ENCODE measurements at places on chromosomes 3 and 15.

GRCh38 chr15:92690395-92690794 lies 34.8 kb upstream of the FAM174B start:
- no peak for DNase-seq

DNA sequence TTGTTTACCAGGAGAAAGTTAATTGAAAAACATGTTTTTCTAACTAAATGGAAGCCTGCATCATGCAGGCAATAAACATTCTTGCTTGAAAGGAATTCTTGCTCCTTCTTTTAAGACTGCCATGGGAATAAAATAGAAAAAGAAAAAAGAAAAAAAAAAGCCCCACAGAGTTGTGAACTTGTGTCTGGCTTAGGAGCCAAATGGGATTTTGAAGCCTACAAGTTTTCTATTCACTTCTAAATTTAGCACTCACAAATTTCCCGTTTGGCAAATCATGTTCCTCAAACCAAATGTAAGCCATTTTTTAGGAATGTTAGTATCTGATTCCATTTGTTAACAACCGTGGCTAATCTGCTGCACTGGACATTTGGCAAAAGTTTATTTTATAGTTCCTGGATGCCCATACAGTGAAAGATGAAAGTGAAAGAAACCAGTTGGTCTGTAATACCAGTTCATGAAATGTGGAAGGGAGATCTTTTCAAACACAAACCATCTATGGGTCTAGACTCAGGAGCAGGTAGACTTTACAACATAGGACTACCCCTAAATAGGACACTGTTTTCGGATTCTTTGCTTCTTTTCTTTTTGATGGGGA lies 133.8 kb upstream of the GMNC start:
- no peak for DNase-seq

GRCh38 chr3:173711619-173712018 lies 314.1 kb downstream of the NLGN1 start:
- no peak for DNase-seq

DNA sequence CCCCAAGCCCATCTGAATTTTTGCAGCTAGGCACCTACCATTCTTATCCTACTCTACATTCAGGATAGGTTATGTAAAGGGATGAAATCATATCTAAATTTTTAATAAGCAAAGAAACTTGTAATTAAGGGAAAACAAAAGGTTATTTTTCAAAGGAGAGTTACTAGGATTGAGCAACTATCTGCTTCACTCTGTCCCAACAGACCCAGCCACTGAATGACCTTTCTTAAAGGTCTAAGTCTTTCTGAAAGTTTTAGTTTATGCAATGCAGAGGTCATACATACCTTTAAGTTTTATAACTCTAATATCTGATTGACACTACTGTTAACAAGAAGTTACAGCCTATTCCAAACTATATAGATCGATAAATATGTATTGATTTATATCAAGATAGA lies 209.2 kb upstream of the CTNNB1 start:
- DNase-seq: no peak

DNA sequence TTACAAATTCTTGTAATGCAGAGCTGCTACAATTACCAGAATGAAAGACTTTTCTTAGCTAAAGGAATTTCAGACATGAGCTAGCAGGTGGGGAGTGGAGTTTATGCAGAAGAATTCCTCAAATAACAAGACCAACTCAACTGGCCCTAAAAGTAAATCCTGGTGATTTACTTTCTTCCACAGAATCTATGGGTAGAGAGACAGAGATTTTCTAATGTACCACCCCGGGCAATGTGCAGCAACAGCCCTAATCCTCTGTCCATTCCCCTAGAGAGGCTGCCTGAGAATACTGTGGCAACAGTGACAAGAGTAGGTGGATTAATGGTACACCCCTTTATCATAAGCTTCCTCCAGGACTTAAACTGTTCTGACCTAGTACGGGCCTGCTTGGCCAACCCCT lies 55.2 kb downstream of the AQR start:
- DNase-seq: no peak

- no peak for DNase-seq
These were observed 228.8 kb upstream of the BHLHE40 start for GRCh38 chr3:4750306-4750968.

GRCh38 chr15:80619680-80620079 lies 75.4 kb upstream of the ABHD17C start:
- DNase-seq: no peak

- DNase-seq: no peak
These were observed 28.4 kb upstream of the PRICKLE2 start for GRCh38 chr3:64253689-64254088.

GRCh38 chr3:31092748-31093589 lies 198.5 kb upstream of the GADL1 start:
- no peak for DNase-seq

DNA sequence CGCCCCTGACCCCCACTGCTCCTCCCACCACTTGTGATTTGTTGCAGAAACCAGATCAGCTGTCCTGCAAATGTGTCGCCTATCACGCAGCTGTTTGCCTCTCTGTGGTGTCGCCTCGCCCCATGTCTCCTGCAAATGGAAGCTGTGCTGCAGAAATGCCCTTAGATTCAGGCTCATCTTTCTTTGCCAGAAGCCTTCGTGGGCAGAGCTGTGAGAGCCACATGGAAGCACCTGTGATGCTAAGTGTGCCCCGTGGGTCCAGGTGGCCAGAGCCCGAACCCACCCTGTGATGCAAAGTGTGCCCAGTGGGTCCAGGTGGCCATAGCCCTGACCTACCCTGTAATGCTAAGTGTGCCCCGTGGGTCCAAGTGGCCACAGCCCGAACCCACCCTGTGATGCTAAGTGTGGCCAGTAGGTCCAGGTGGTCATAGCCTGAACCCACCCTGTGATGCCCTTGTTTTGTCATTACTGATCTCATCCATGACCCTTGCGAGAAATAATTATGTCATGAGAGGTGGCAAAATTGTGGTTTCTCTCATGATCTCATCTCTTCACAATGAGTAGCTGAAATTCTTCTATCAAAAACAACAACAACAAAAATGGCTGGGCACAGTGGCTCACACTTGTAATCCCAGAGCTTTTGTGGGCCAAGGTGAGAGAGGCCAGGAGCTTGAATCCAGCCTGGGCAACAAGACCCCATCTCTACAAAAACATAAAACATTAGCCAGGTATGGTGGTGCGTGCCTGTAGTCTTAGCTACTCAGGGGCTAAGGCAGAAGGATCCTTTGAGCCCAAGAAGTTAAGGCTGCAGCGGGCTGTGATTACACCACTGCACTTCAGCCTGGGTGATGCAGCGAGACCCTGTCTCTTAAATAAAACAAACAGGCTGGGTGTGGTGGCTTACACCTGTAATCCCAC lies 187.4 kb downstream of the GOLGA6L6 start:
- DNase-seq: no peak

- DNase-seq: no peak
These were observed 43.7 kb upstream of the KCNMB2 start for GRCh38 chr3:178492491-178492890.

DNA sequence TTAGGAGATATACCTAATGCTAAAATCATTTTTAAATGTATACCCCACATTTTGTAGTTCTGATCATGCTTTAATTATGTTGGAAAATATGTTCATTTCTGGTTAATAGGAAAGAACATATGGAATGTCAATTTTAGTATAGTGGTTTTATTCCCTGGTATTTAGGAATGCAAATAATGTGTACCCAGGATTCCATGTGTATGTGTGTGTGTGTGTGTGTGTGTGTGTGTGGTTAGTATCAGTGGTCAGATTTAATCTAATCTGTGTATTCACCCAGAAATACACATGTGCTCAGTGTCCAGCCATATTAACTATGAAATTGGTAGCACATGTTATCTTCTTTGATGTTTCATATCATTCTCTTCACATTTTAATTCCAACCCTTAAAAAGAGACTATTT lies 233.5 kb upstream of the DCBLD2 start:
- no peak for DNase-seq

DNA sequence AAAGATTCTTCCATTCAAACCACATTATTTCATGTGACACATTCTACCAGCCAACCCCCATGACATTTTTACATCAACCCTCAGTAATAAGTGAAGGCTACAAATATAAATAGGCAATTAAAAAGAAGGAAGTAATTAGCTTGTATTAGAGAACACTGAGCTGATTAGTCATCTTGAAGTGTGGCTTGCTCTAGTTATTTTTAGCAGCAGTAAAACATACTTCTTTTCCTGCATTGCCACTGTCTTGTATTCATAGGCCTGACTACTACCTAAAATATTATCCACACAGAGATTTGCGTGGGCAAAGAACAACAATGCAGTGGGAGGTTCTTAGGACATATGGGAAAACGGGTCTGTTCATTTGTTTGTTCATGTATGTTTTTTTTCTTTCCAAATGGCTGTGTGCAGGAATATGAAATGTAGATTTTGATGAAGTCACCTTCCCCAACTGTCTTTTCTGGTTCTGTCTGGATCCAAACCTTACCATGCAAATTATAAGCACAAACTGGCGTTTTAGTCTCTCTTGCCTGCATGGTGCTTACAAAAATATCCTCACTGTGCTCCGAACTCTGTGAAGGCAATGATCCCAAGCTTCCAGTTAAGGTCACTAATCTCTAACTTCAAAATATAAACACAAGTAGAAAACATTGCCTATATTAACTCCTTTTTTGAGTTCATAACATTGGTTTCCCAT lies 31.5 kb upstream of the TM4SF4 start:
- no peak for DNase-seq

DNA sequence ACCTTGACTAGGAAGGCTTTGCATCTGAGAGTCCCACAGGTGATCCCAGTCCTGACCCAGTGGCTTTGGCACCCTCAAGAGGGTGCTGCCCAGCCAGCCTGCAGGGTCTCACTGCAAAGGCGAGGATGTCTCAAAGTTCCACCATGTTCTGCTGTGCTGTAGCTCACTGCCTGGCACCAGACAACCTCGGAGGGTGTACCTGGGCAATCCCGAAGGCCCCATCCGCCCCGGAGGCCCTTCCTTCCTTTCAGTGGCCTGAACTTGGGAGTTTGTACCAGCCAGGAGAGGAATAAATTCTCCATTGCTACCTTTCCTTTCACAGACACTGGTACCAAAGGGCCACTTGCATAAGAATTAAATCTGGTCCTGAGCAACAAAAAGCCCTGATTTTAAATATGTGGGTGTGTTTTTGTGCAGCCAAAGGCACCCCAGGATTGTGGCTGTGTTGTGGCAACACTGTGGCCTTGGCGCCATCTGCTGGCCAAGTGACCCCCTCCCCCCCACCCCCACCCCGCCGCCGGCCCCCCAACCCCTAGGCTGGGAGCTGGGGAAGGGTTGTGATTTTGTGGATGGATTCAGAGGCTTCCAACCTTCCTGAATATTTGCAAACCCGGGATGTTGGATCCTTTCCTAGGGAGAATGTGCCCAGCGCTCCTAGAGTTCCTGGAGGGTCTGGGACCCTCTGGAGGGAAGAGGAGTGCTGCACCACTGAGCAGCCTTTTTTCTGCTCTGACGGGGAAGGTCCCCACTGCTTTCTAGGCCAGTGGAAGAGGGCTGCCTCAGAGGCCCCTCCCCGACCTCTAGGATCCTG lies 9.7 kb upstream of the PTPN23 start:
- no peak for DNase-seq

DNA sequence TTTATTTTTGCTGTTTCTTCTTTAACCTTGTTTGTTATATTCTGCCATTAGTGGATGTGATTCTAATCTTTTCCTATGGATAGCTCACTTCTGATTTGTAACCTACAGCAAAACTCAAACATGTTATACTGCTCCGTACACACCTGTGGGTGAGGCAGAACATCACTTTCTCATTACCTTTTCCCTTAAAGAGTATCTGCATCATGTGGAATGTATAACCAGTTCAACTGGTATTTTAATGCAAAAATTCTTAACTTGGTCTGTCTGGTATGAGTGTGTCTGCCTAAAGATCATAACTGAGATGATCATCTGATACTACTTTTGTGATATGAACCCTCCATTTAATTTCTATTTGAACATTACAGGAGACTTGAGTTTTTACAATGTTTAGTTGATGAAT lies 13.0 kb upstream of the UPK1B start:
- DNase-seq: no peak

GRCh38 chr3:77464111-77464688 lies 424.3 kb downstream of the ROBO2 start:
- no peak for DNase-seq

DNA sequence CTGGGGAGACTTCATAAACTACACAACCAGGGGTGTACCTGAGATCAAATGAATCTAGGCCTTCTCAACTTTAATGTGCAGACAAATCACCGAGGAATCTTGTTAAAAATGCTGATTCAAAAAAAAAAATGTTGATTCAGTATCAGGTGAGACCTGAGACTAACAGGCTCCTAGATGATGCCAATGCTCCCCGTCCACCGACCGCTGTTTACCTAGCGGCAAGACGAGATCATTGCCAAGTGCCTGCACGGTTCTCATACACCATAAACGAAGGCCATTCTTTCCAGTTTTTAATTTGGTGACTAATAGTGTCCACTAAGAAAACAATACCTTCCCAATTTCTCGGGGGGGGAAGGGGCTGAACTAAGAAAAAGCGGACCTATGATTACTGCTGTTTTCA lies 2.5 kb upstream of the FSIP1 start:
- no peak for DNase-seq

GRCh38 chr3:65265942-65266590 lies 578.3 kb upstream of the ADAMTS9 start:
- no peak for DNase-seq

- no peak for DNase-seq
These were observed 71.9 kb downstream of the MGLL start for GRCh38 chr3:127750226-127751031.

GRCh38 chr3:52847726-52848125 lies 12.9 kb upstream of the MUSTN1 start:
- no peak for DNase-seq

- DNase-seq: no peak
These were observed 40.0 kb downstream of the TRH start for GRCh38 chr3:130014526-130014925.

- DNase-seq: no peak
These were observed 270.3 kb downstream of the IL5RA start for GRCh38 chr3:2839876-2840275.

GRCh38 chr3:117722856-117723255 lies 1013.3 kb downstream of the TUSC7 start:
- DNase-seq: no peak

DNA sequence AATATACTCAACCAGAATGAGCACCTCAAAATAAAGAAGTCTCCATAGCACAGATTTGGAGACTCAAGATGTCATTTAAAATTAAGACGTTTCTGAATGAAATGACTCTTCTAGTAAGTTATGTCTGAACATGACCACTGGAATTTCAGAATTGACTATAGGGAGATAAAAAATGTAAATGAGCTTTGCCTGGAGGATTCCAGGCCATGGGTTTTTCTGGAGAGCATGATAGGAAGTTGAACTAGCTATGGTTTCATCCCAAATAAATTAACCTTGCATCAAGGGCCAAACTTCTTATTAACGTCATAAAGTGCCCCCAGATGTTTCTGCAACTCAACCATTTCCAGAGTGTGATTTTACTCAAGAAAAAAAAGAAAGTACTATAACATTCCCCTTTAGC lies 222.6 kb upstream of the NR2F2 start:
- no peak for DNase-seq

DNA sequence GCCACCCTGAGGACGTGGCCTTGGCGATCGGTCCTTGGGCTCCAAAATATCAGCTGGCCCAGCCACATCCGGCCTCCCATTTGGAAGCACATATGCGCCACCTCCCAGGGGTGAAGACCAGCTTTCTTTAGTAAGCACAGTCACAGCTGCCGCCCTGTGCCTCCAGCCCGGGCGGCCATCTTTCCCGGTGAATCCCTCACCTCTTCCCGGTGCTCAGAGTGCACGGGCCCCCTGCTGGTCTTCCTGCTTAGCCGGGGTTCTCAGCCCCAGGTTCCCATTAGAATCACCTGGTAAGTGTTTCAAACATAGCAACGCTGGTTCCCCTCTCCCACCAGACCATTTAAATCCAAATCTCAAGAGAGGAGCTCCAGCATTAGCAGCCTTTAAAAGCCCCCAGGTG lies 232.2 kb downstream of the VPS13C start:
- DNase-seq: no peak

Data from omental fat pad (tissue), 4 donors.